ENCODE measurements at places on chromosomes 13 and 19.

DNA sequence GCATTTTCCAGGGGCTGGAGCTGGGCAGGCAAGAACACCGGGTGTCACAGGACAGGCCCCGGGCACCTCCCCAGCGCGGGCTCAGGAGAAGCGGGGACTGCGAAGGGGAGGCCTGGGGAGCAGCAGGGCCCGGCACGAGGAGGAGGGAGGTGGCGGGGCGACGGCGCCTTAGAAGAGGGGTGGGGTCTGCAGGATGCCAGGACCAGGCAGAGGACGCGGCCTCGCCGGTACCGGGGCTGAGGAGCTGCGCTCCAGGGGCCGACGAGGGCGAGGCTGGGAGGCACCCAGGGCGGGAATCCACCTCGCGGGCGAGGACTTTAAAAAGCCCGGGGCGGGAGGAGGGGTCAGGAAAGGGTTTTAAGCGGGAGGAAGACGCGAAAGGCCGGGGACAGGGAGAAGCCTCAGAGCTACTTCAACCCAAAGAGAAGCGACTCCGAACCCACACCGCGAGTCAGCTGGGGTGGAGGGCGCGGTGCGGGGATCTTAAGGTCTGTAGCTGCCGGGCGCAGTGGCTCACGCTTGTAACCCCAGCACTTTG is 665 bp downstream of the ZNF347 start:
- DNase-seq = no peak

DNA sequence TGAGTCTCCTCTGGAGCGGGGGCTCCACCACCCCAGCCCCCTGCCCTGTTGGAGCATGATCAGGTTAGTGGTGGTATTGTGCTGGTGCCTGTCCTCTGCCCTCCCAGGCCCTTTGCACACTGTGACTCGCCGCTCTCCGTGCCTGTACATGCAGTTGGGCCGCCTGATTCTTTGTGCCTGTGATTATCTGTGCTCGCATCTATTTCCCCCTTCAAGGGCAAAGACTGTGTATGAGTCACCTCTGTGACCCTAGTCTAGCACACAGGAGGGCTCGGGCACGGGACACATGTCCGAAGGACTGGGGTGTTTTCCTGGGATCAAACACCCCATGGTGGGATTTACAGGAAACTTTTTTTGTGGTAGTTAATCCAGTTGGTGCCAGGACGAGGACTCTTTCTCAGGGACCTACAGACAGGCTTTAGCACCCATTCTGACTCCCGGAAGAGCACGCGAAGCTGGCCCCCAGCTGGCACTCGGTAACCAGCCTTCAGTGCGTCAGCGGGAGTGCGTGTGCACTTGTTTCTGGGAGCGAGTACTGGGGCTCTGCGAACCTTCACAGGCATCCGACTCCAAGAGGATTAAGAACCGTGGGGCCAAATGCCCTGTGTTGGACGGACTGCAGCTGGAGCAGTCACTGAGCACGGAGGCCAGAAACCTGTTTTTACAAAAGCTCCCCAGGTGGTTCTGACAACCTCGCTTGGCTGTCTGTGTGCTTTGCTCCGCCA is 6.7 kb downstream of the PPP1R37 start:
- DNase-seq = no peak

DNA sequence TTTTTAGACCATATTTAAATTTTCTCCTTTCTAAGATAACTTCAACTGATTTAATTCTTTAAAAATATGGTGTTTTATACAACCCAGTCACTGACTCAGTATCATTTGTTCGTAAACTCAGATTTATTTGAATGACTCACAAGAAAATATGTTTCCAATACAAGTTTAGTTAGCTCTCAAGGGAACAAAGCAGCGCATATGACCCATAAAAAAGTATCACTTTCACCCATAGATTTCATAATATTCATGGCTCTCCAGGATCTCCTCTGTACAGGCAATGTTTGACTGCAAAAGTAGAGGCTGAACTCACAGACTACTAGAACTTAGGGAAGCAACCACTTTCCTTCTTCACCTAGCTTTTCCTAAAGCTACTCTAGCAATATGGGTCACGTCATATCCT is 405.6 kb upstream of the PCDH9 start:
- no peak for DNase-seq

DNA sequence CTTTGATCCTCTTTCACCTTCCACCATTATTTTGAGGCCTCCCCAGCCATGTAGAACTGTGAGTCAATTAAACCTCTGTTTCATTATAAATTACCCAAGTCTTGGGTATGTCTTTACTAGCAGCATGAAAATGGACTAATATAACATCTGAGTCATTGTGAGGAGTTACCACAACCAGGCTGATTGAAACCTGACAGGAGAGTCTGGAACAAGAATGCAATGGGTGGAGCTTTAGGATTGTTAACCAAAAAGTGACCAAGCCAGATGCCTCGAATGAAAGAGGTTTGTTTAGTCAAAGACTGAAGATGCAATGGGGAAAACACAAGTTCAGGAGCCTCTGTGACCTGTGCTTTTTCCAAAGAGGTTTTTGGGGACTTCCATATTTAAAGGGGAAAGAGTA is 659.0 kb downstream of the SLITRK6 start:
- no peak for DNase-seq

GRCh38 chr19:38661996-38662395 is 14.5 kb downstream of the ACTN4 start:
- DNase-seq = no peak

DNA sequence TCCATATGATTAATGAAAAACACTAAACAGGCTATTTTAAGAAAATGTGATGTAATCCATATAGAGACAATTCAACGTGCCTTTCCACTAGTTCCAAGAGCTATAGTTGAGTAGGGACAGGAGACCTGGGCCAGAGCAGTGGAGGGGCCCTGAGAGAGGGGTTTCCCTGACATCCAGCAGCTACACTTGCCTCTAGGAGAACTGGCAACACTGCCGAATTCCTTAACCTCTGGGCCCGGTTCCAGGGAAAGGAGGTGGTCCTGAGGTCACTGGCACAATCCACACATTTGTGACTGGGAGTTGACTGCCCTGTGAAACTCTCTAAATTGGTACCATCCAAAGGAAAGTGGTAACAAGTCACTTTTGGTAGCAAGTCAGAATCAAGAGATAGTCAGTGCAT is 264.4 kb downstream of the DCLK1 start:
- DNase-seq = no peak

All from iPS DF 6.9 (cell line).